ENCODE measurements at places on chromosomes 3 and 15.
A peak's percentile ranks its signal among the peaks of the same experiment; 100 is the strongest.

- no peak for DNase-seq
Measured at GRCh38 chr3:118808723-118809122, 225.9 kb downstream of the IGSF11 start.

DNA sequence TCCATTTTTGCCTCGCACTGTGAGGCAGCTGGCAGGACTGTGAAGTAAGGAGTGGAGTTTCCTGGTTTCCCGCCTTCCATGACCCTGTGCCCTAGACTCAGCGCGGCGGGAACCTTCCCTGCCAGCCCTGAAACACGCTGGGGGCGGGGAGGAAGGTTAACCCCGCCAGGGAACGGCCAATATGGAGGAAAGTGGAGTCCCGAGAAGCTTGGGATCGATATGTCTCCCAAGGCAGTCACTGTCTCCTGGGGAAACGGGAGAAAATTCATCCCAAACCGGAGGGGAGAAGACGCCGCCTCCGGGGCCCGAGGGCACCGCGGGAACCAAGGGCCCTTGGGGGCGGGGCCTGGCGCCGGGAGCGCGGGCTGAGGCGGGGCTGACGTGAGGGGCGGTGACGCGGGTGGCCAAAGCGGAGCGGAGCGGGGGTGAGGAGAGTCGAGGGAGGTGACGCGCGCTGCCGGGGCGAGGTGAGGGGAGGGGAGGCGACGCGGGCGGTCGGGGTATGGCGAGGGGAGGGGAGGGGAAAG is at the start of gene HMCES:
Gene HMCES, plus strand, starts transcription at position 432 of the 527 bp plus-strand sequence. CDS start 863 bp downstream, outside the sequence.
- DNase-seq, result peak; percentile 92

GRCh38 chr15:41583795-41584194 is 24.8 kb downstream of the TYRO3 start:
- no peak for DNase-seq

GRCh38 chr3:33419948-33420347 is 20.3 kb downstream of the UBP1 start:
- DNase-seq, result no peak

GRCh38 chr15:70339571-70340493 is 242.1 kb upstream of the TLE3 start:
- no peak for DNase-seq

DNA sequence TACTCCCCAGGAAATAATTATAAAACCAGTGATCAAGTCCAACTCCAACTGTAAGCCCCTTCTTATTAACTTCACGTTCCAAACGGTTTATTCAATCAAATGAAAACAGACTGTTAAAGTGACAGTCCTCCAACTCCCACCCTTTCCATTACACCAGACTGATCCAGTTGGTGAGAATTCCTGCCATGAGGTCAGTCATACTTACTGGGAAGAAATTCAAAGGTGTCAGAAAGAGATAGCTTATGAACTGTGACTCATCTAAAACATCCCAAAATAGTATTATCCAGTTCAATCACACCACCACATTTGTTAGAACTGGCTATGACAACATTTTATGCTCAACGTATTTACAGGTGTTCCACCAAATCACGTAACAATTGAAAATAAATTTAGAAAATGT is 19.5 kb downstream of the SMARCC1 start:
- no peak for DNase-seq

DNA sequence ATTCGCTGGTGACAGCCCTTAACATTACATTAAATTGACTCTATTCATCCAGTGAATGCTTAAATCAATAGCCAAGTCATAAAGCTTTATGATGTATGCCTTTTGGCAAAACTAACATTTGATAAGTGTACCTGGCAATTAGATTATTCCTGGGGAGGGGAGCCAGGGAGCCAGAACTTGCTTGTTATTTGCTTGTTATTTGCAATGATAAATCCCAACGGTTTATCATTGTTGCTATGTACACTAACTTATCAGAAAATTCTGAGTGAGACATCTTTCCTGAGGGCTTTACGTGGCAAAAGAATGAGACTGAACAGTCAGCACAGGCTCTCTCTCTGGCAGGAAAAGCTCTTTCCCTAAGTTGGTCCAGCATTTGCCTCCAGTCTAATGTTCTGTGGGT is 35.8 kb upstream of the FBN1 start:
- DNase-seq, result no peak

GRCh38 chr15:84099181-84099580 is 136.4 kb upstream of the GOLGA6L4 start:
- DNase-seq, result no peak

DNA sequence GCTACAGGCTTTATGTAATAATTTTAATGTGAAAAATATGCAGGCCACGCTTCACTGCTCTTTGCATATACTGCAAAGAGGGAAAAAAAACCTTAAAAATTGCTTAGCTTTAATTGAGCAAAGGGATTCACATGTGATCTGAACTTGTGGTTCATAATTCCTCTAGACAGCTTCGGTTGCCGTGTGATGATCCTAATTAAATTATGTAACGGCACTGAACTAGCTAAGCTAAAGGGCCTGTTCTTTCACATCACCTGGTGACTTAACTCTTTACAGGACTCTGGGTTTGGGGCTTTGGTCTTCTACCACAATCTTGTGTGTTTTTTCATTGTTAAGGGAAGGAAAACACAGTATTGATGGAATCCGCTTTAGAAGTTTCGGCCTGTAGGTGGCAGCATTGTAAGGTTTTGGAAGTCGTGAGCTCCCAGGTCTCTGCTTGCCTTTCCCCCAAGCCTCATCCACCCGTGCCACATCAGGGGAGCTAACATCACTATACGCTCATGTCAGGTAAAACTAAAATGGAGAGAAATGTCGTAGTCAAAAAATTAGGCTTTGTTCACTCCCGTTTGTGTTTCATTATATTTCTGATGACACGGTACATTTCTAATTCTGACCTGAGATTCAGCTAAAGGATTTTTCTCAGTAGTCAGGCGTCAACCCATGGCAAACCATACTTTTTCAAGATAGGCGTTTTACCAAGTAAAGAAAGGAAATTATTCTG is 205.6 kb upstream of the DPH6 start:
- peak; percentile 34 for DNase-seq

- no peak for DNase-seq
Measured at GRCh38 chr15:49852756-49853155, 231.9 kb downstream of the DTWD1 start.

GRCh38 chr3:141372656-141373055 is 4.4 kb downstream of the ZBTB38 start:
- no peak for DNase-seq

GRCh38 chr3:195849322-195850074 is 37.8 kb upstream of the MUC4 start:
- DNase-seq, result no peak

- no peak for DNase-seq
Measured at GRCh38 chr3:196232154-196232881, 16.0 kb downstream of the SLC51A start.

- no peak for DNase-seq
Measured at GRCh38 chr3:169245631-169246030, 417.9 kb downstream of the MECOM start.

DNA sequence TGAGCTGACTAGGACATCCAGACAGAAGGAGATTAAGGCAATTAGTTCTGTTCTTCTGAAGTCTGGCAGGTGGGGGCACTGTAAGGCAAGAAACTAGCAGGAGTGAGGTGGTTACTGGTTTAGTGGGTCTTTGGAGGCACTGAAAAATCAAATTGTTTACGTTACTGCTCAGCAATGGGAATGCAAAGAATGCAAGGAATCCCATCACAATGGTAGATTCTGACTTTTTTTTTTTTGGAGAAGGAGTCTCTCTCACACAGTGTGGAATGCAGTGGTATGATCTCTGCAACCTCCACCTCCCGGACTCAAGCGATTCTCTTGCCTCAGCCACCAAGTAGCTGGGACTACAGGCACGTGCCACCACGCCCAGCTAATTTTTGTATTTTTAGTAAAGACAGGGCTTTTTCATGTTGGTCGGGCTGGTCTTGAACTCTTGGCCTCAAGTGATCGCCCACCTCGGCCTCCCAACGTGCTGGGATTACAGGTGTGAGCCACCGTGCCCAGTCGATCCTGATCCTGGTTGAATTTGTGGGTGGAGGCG is 16.4 kb downstream of the FAM107A start:
- DNase-seq, result no peak

DNA sequence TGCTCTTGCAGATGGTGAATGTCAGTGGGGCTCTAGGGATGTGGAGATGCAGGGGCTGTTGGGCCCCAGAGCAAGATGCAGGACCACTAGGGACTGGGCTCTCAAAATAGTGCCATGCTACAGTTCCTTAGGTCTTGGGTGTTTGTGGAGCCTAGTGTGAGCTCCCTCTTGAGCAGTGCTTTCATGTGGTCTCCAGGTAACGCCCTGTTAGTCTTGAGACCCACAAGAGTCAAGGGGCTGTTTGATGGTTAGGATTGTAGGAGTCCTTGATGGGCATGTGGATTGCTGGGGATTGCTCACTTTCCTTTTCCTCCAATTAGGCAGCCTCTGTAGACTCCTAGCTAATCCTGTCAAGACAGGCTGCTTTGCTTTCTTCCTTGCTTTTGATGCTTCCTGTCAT is 56.0 kb downstream of the CCDC66 start:
- DNase-seq, result no peak

- no peak for DNase-seq
Measured at GRCh38 chr3:73765878-73766545, 141.3 kb upstream of the PDZRN3 start.

DNA sequence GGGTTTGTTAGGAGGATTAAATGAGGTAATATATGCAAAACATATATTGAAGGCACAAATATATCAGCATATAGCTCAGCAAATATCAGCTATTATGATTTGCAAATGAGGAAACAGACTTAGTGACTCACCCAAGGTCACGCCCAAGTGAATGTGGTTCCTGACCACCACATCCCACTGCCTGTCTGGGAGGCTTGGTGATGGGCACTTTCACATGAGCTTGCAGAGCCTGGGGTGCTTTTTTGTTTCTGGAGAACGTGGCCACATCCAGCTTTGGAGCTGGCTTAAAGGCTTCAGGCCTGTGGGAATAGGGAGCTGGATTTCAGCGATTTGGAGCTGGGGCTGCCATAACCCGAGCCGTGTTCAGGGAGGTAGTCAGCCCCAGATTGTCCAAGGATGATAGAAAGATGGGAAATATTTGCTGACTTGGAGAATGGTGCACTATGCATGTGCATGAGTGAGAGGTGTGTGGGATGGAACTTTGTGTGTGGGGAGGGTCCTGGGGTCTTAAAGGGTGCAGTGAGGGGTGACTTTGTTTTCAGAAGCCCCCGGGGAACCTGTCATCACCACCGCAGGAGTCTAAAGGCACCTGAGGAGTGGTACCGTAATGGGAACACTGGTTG is 12.0 kb upstream of the FGD5 start:
- DNase-seq, result no peak

DNA sequence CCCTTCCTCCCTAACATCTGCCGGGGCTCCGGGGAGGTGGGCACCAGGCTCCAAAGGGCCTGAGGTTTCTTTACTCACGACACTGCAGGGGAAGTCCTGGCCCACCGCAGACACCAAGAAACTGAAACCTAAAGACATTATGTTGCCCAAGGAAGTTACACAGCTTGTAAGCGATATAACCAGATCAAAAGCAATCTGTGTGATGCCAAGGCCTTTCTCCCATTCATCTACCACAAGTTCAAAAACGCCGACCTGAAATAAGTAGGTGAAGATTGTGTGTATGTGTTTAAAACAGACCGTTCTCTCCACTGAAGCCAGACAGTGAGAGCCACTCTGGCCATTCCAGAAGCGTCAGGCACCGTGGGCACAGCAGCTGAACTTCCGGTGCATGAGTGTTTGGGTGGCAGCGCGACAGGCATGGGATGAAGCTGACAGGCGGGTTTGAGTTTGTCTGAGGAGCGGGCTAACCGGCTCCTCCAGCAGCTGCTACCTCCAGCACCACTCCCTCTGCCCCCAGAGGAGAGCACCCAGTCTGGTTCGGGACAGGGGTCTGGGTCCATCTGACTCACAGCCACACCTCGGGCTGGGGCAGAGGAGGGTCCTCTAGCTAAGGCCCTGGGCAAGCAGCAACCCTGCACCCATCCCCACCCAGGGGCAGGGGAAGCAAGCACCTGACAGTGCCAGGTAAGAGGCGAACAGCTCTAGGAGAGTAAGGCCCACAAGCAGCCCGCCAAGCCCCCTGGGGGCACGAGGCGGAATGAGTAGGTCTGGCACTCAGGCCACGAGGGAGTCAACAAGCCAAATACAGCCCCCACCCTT is 1.3 kb downstream of the TNK2 start:
- DNase-seq, result peak; percentile 54

- DNase-seq, result no peak
Measured at GRCh38 chr3:195805181-195805580, 6.5 kb downstream of the MUC4 start.

DNA sequence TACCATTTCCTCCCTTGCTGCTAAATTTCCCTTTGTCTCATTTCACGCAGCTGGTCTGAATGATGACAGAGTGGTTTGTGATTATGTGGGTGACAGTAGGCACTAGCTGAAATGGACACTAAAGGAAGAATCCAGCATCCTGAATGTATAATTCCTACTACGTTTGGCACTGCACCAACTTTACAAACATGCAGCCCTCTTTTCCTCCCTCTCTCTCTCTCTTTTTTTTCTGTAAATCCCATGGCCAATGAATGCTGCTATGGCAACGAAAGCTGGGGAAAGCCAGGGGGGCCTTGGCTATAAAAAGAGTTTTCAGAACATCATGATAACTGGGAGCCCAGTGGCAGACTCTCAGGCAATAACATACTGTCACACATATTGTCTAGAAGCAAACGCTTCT is 367.2 kb upstream of the AGTR1 start:
- DNase-seq, result no peak

DNA sequence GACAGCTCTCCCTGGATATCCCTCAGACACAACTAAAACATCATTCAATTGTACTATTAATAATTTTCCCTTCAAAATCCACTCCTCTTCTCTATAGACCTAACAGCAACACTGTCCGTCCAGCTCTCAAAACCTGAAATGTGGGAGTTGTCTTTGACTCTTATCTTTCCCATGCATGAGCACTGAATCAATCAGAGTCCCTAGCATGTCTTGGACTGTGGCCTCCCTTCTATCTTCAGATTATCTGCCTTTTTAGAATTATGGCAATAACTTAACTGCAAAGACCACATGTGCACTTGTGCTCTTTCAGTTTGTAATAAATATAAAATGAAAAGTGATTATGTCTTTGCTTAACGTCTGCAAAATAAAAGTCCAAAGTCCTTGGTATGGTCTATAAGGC is 107.0 kb downstream of the UBE3A start:
- no peak for DNase-seq

DNA sequence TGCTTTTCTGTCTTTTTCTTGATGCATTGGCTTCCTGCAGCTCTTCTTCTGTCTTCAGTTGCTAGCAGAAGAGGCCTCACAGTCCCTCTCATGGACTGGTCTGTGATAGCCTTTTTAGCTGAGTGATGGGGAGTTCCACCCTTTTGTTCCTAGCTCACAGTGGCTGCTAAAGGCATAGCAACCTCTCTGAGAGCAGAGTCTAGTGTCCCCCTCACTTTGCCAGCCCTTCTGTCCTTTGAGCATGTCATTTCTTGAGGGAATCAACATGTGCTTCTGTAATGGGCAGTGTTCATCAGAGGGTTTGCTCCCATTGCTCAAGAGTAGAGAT is 44.4 kb downstream of the GAP43 start:
- no peak for DNase-seq

Data from stimulated activated CD4-positive, alpha-beta T cell treated with anti-CD3 and anti-CD28 coated beads, Interleukin-12 subunit alpha, Interleukin-12 subunit beta, amount 100 ng/mL, for 4 hours (primary cell).